A172 (cell line): ENCODE measurements at places on chromosomes 16 and 17. TPM values are rescaled to one million over a fixed set of nuclear protein-coding genes. Genes with fewer than 3 reads are reported as not detected.

- no peak for DNase-seq
Measured at GRCh38 chr16:75097941-75098901, 18.4 kb downstream of the LDHD start.

GRCh38 chr17:20009302-20010098 is at the start of gene SPECC1:
TSS of gene SPECC1 (plus strand) at chr17:20009359. CDS start at chr17:20096652, 87,293 bp downstream.
- DNase-seq: peak; percentile 67

DNA sequence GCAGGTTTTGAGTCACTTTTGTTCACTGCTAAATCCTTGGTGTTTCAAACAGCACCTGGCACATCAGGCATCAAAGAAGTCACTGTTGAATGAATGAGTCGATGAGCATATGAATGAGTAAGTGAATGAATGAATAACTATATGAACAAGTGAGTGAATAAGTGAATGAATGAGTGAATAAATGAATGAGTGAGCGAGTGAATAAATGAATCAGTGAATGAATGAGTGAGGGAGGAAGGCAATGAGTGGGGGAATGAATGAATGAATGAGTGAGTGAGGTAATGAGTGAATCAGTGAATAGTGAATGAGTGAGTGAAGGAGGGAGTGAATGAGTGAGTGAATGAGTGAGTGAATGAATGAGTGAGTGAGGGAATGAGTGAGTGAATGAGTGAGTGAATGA is 28.8 kb downstream of the TMEM114 start:
- no peak for DNase-seq

Gene PRSS21
- not detected in 2 replicates for total RNA-seq

GRCh38 chr16:2038382-2039231 is 9.0 kb downstream of the NTHL1 start:
- no peak for DNase-seq

GRCh38 chr16:3983081-3983520 is 102.6 kb upstream of the CREBBP start:
- peak; percentile 47 for DNase-seq

Gene SAMD14
- total RNA-seq: 0.50 and 0.62 TPM in 2 replicates

Gene CCL7
- total RNA-seq: not detected in 2 replicates

GRCh38 chr17:67246653-67247415 is 1.8 kb upstream of the HELZ start:
- peak; percentile 73 for DNase-seq

GRCh38 chr17:73551759-73552158 is 92.5 kb downstream of the SDK2 start:
- DNase-seq: no peak

- DNase-seq: no peak
Measured at GRCh38 chr16:66523861-66524354, 26.0 kb downstream of the TK2 start.
